ENCODE measurements at places on chromosomes 1 and 21.
A peak's percentile ranks its signal among the peaks of the same experiment; 100 is the strongest.

GRCh38 chr21:45029298-45029947, 45.0 kb upstream of the ADARB1 start:
- no peak for DNase-seq

GRCh38 chr1:230003409-230003808, 63.6 kb upstream of the GALNT2 start:
- no peak for DNase-seq

- no peak for DNase-seq
Observed at GRCh38 chr21:16873176-16873575, 639.7 kb upstream of the CXADR start.

GRCh38 chr1:58783090-58783992, 506 bp downstream of the JUN start:
- DNase-seq: no peak

DNA sequence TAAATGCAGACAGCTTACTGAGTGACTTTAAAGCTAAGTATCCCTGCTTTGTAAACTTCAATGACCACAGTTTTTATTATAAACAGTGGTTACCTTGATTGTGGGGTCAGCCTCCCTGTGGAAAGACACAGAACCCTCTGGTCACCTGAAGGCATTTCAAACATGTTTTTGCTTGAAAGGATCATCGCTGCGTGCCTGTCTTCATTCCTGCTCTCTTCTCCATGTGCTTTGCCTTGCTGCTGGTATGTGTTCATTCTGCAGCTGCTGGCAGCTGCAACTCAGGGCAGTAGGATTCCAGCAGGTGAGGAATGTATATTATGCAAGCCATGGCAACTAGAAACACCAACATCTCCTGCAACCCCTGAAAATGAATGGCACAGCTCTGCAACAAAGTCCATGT, 81.0 kb upstream of the VAV3 start:
- DNase-seq: no peak

GRCh38 chr1:179744401-179745130, 1.5 kb downstream of the FAM163A start:
- no peak for DNase-seq

DNA sequence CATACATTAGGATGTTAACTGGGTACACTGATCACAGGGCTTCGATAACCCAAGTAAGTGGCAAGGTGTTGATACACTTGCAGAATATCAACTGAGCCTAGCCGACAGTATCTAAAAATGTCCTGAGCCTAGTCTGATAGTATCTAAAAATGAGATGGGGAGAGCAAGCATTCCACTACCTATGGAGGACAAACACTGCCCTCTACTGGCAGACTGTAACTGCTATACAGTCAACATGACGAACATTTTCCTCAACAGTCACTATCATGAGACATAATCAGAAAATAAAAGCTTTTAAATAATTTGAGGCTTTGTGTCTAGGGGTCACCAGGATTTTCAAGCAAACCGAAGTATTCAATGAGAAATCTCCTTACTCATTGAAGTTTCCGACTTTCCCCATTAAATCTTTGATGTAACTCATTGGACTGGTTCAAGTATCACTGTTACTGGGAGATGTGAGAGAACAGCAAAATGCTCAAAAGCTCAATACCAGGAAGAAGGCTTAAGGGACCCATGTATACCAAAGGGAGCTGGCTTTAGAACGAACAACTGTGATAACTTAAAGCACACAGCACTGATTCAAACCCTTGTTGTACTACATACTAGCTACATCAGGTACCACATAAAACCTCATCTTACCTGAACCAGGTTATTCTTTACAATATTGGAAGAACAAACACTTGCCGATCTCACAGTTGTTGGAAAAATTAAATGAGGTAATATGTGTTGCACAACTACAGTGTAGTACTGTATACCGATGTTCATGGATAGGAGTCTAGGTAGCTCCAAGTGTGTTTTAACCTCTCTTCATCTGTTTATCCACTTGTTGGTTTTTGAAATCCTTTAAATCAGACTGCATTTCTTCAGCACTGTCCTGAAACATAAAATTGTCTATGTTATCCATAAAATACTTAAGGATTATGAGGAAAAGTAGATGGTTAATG, 31.1 kb upstream of the SLC45A3 start:
- DNase-seq: peak; percentile 73

GRCh38 chr1:218874313-218874712, 299.4 kb upstream of the LYPLAL1 start:
- no peak for DNase-seq

GRCh38 chr1:32606565-32607371, 43.6 kb downstream of the ZBTB8OS start:
- DNase-seq: no peak

- DNase-seq: no peak
Observed at GRCh38 chr1:42952303-42953001, 6.2 kb downstream of the SLC2A1 start.

Data from HFF-Myc (cell line).